Stimulated activated CD8-positive, alpha-beta memory T cell treated with anti-CD3 and anti-CD28 coated beads, Interleukin-4, amount 100 ng/mL, for 1 hour (primary cell): ENCODE measurements at places on chromosomes 6 and 20.

DNA sequence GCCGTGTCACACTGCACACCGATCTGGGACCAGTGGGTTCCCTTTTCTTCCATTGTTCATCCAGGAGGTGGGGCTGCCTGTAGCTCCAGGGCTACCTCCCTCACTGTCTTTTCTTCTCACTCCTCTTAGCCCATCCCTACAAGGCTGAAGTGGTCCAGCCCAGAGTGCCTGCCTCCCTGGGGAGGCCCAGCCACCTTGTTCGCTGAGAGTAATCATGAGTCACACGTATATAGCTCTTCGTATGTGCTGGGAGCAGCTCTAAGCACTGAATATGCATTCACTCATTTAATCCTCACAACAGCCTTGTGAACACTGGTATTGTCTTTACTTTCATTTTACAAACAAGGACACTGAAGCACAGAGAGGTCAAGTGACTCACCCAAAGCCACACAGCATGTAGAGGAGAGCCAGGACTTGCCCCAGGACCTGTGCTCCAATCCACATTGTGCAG lies 14.7 kb upstream of the CCDC167 start:
- no peak for DNase-seq

DNA sequence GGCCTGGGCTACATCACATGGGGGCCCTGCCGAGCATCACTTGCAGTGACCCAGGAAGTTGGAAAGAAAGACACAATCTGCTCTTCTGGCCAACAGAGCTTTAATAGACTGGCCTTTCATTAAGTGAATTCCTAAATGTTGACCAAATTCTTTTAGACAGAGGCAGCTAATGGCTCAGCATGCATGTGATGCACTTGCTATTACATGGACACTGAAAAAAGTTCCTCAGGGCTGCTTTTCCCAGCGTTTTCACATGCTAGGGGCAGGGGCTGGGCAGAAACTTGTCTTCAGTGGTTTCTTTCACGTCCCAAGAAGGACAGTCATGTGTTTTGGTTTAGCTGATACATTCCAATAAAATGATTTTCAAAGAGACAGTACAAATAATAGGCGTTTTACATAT lies 651.0 kb upstream of the SLC35B3 start:
- no peak for DNase-seq

- no peak for DNase-seq
Measured at GRCh38 chr6:135852746-135853145, 1.2 kb downstream of the PDE7B start.

- no peak for DNase-seq
Measured at GRCh38 chr6:50381099-50381415, 331.3 kb upstream of the DEFB112 start.

DNA sequence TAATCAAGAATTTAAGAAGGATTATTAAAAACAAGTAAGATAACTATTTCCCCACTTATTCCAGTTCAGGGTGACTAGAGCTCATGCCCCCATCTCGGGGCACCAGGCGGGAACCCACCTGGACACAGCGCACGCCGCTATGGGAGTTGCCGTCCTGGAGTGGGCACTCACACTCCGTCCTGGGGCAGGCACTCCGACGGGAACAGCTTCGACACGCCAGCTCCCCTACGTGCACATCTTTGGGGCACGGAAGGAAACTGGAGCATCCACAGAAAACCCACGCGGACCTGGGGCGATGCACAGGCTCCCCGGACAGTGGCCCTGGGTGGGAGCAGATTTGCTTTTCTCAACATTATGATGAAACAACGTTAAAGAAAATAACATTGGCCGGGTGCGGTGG lies 52.0 kb upstream of the GATA5 start:
- no peak for DNase-seq

DNA sequence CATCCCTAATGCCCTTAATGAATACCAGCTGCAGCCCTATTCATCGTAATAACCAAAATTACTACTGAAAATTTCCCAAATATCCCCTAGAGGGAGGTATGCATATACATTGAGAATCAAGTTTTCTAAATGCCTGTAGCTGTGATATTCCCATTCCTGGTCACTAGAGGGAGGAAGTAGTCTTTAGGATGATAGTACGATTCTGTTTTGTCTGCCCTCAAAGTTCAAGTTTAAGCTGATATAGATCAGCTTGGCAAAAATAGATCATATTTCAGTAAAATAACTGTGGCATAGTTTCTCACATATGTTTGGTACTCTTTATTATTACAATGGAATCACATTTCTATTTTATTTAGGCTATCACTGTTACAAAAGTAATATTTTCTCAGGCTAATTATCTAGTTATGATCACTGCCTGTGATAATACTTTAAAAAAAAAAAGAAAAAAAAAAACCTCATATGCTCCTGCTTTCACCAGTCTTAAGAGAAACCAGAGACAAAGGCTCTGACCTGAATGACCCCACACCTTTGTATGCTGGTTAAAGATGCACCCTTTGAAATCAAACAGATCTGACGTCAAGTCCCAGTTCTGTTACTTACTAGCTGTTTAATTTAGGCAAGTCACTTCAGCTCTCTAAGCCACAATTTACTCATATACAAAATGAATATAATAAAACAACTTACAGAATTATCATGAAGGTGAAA lies 11.0 kb downstream of the TSPYL1 start:
- DNase-seq = no peak

DNA sequence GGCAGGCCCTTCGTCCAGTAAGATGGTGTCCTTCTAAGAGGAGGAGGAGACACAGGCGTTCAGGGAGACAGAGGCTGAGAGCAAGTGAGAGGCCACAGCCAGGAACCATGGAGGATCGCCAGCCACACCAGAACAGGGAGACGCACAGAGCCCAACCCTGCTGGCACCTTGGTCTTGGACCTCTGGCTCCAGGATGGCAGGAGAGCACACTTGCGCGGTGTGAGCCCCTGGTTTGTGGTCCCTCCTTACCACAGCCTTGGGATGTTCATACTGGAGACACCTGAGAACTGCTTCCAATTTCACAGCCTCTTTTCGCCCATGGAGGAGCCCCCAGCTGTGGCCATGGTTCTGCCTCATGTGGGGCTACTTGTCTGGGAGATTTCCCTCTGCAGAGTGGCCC lies 222.4 kb downstream of the DLL1 start:
- no peak for DNase-seq

GRCh38 chr20:36051318-36052116 lies 83.1 kb downstream of the CNBD2 start:
- DNase-seq = no peak

DNA sequence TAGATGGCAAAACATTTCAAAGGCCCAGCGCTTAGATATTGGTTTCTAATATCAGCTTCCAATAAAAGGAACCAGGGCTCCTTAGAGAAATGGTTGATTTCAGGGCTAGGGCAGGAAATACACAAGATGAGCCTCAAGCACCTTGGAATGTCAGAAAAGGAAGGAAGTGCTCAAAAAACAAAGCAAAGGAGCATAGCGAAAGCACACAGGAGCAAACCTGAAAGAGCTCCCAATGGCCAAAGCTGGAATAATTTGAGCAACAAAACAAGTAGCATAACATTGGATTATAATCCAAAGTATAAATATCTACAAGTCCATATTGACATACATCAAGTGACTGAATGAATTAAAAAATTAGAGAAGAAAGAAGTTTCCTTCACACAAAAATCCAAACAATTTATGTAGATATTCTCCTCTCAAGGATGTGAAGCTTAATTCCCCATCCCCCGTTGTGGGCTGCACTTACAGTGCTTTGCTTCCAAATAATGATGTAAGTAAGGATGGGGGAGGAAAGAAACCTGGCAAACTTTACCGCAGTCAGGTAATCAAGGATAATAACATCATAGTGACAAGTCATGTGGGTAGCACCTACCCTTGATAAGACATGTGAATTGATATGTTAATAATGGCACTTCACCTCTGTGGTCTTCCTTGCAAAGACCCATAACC lies 132.9 kb upstream of the DST start:
- no peak for DNase-seq

GRCh38 chr6:157552081-157552747 lies 171.2 kb downstream of the ZDHHC14 start:
- DNase-seq = no peak

GRCh38 chr6:108115598-108116058 lies 41.1 kb upstream of the OSTM1 start:
- no peak for DNase-seq

- no peak for DNase-seq
Measured at GRCh38 chr6:129583866-129584265, 126.1 kb downstream of the ARHGAP18 start.

GRCh38 chr6:4907602-4908001 lies 96.2 kb downstream of the RPP40 start:
- no peak for DNase-seq

DNA sequence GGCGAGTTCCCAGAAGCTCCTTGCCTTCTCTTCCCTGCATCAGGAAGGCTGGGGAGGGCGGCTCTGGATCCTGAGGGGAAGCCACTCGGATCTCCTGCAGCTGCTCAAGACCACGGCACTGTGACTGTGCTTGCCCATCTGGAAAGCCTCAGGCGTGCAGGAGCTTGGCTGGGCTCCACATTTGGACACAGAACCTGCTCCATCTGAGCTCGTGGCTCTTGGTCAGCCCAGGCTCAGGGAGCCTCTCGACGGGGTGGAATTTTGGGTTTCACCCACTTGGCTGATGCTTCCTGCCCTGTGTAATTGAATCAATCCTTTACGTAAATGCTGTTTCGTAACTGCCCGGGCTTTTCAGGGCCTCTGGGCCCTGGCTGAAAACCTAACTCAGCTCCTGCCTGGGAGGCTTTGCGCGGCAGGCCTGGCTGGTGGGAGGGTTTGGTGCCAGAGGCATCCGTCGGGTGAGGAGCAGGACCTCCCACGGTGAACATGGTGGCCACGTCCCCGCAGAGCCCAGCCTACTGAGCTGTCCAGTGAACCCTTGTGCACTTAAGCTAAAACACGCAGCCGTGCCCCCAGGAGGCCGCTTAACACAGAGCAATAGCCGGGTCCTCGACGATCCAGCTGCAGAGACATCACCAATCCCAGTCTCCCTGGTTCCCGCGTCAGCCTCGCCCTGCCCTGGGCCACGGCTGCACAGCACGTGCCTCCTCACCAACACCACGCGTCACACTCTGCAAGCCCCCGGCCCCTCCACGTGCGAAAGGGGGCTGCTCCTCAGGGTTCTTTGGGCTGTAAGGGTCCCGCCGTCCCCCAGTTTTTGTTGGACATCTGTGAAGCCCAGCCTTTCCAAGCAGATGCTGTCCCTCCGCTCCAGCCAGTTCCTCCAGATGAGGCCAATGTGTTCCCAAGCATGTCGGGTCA lies 241.0 kb downstream of the DLL1 start:
- no peak for DNase-seq

DNA sequence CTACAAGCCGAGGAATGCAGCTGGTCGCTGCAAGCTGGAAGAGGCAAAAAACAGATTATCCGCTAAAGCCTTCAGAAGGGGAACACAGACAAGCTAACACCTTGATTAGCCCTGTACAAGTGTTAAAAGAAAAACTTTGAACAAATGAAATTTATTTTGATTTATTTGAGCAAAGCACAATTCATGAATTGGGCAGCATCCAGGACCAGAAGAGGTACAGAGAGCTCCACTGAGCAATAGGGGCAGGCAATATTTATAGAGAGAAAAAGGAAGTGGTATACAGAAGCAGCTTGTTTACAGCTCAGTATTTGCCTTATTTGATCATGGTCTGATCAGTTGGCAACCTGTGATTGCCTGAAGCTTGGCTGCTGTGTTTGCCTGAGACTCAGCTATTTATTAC lies 17.6 kb downstream of the HLA-DOB start:
- no peak for DNase-seq

- DNase-seq = no peak
Measured at GRCh38 chr6:45209762-45210161, 118.4 kb upstream of the RUNX2 start.

- DNase-seq = no peak
Measured at GRCh38 chr6:154736618-154737259, 3.5 kb downstream of the SCAF8 start.

DNA sequence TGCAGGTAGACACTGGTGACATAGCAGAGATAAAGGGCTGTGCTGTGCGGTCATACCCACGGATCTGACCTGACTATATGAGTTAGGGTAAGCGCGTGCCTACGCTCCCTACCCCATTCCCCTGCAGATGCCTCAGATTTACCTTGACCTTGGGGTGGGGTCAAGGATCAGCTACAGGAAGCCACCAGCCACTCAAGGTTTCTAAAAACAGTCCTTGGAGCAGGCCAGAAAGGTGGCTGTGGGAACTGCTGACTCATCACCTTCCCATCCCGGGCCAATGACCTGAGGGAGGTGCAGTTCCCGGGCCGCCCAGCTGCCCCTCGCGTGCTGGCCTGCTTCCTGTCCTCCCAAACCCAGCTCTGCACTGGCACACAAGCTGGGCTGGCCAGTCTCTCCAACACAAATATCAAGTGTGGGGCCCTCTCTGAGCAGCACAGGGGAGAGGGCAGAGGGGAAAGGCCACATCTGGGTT lies 23.0 kb downstream of the KCNK5 start:
- DNase-seq = no peak

GRCh38 chr6:14510038-14510437 lies 392.5 kb downstream of the CD83 start:
- no peak for DNase-seq

DNA sequence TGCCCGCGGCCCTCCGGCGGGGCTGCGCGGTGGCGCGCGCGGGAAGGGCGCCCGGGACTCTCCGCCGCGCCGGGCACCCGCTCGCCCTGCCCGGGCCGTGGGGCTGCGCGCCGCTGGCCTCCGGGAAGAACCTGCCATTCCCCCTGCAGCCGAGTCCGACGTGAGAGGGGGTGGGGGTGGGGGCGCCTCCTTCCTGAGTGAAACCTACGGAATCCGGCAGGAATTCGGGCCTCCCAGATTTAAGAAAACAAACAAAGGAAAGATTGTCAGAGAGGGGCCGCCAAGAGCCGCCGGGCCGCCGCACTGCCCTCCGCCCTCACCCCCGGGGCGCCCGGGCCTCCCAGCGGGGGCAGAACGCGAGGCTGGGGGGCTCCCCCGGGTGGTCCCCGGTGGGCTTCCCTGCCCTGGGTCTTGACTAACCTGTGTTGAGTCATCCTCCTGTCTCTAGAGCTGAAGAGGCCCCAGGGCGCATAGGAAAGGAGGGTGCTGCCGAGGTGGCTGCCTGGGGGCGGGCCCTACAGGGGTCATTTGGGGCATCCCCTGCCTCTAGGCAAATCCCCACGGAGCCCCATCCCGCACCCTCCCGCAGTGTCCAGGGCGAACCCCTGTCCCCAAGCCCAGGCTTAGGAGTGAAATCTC lies 42.2 kb upstream of the FOXP4 start:
- no peak for DNase-seq

- DNase-seq = no peak
Measured at GRCh38 chr20:17003170-17003870, 223.5 kb upstream of the PCSK2 start.

GRCh38 chr20:36604952-36605398 lies 604 bp upstream of the RAB5IF start:
- no peak for DNase-seq

DNA sequence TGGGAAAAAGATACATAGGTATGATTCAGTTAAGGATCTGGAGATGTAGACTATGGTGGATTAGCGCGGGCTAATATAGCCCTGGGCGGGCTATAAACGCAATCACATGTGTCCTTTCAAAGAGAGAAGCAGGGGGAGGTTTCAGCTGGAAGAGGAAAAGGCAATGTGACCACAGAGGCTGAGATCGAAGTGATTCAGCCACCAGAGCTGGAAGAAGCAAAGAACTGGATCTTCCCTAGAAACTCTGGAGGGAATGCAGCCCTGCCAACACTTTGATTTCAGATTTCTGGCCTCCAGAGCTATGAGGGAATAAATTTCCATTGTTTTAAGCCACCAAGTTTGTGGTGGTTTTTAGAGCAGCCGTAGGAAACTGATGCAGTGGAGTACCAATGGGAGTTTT lies 81.5 kb upstream of the NHSL1 start:
- no peak for DNase-seq

GRCh38 chr6:8446391-8446790 lies 11.0 kb upstream of the SLC35B3 start:
- no peak for DNase-seq

GRCh38 chr20:57851796-57852195 lies 142.0 kb upstream of the PMEPA1 start:
- no peak for DNase-seq
